Epithelial cell of alveolus of lung (primary cell): ENCODE measurements at places on chromosomes 1 and 21. TPM values are rescaled to one million over a fixed set of nuclear protein-coding genes. Genes with fewer than 3 reads are reported as not detected.

The SPRR4 gene
- not detected in 2 replicates for total RNA-seq

The SLFNL1 gene
- 0.39 and 1.4 TPM in 2 replicates for total RNA-seq

The PHLDA3 gene
- total RNA-seq: 66.1 and 76.5 TPM in 2 replicates

The ESRRG gene
- 0.65 and 0.96 TPM in 2 replicates for total RNA-seq

The TEX38 gene
- total RNA-seq: not detected in 2 replicates

The HNRNPCL2 gene
- not detected in 2 replicates for total RNA-seq

The SAMSN1 gene
- 0.65 and 1.0 TPM in 2 replicates for total RNA-seq

The KRTAP13-2 gene
- total RNA-seq: not detected in 2 replicates

The LHX8 gene
- total RNA-seq: not detected in 2 replicates

The TPRG1L gene
- total RNA-seq: 14.4 and 22.6 TPM in 2 replicates

The CDCA8 gene
- 6.2 and 17.8 TPM in 2 replicates for total RNA-seq

The PCSK9 gene
- 1.8 and 40.5 TPM in 2 replicates for total RNA-seq

The KCNH1 gene
- total RNA-seq: 0.78 TPM in 1 of 2 replicates, not detected in the other

The PGBD5 gene
- 0.80 and 1.3 TPM in 2 replicates for total RNA-seq

The SLC45A3 gene
- 2.6 and 6.3 TPM in 2 replicates for total RNA-seq

The SPATA21 gene
- total RNA-seq: not detected in 2 replicates

The HAO2 gene
- not detected in 2 replicates for total RNA-seq
